ENCODE measurements at places on chromosomes 6 and 20.

DNA sequence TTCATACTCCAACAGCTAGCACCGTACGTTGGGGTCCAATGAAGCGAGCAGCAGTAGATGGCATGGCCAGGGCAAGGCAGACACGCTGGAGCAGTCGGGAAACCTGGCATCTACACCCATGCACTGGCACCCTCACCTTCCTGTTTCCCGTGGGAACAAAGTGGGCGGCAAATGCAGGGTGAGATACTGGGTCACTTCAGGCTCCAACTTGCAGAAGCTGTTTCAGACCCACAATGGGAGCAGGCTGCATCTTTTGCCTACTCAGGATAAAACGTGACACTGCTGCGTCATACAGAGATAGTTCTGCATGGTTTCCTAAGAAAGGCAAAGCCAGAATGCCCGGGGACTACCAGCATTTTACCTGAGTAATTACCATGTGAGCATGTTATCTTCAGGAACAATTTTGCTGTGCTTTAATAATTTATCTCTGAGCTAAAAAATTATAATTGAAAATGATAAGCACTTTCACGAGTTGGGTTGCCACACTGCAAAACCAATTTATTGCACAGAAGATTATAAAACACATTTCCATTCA is 10.9 kb upstream of the CD93 start:
- DNase-seq = no peak

- DNase-seq = no peak
These were observed 102.1 kb downstream of the ATG5 start for GRCh38 chr6:106223300-106223930.

- DNase-seq = no peak
These were observed 159.4 kb downstream of the CDK19 start for GRCh38 chr6:110655821-110656220.

DNA sequence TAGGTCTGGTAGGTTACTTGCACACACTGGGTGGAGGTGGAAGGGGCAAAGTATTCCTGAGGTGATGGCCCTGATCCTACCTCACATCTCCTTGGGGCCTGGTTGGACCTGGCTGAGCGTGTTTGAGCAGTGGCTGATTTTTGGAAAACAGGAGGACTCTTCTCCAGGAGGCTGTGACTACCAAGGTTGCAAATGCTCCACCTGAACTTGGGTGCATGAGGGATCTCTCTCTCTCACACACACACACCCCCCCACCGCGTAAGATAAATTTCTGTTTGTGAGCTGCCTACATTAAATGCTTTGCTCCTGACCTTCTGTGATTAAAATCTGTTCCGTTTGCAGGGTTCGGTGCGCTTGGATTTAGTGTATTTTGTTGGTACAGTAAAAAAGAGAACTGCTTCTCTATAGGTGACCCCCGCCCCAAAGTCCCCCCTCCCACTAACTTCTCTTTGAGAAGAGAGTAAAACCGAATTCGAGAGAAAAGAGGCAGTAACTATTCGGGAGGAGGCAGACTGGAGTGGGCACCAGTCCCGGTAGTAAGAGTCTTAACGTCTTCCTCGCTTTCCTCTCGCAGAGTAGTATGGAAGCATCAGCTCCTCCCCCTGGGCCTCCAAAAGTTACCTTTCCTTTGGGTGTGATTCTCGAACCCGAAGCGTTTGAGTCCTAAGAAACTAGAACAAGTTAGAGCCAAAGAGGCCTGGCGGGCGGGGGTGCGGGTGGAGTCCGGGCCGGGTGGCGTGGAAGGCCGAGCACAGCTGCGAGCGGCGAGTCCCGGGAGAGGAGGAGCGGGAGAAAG is 585 bp upstream of the DSE start:
- no peak for DNase-seq

DNA sequence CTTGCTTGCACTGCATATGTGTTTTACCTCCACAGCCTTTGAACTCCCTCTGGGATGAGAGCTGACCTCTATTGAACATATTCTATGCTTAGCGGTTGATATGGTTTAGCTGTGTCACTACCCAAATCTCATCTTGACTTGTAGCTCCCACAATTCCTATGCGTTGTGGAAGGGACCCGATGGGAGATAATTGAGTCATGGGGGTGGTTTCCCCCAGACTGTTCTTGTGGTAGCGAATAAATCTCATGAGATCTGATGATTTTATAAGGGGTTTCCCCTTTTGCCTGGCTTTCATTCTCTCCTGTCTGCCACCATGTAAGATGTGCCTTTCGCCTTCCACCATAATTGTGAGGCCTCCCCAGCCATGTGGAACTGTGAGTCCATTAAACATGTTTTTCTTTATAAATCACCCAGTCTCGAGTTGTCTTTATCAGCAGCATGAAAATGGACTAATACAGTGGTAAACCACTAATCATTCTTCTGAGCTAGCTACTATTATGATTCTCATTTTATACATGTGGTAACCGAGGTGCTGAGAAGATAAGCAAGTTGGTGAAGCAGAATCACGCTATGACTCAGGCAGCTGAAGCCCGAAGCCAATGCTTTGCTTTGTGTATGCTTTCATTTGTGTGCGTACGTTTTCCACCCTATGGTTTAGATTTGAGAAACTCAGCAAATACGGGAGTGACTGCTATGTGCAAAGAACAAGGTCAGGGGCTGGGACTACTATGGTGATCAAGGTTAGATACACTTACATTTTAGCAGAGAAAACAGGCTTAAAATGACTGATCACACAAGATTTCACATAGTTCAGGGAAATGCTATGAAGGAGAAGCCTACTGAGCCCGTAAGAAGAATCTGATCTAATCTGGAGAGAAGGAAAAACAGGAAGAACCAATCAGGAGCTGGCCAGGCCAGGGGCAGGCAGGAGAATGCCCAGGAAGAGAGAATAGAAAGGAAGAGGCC is 363.5 kb downstream of the ESR1 start:
- DNase-seq = no peak

- DNase-seq = no peak
These were observed 586.2 kb upstream of the CITED2 start for GRCh38 chr6:139960671-139961070.

GRCh38 chr6:52876056-52876787 is 33.3 kb downstream of the GSTA3 start:
- no peak for DNase-seq

DNA sequence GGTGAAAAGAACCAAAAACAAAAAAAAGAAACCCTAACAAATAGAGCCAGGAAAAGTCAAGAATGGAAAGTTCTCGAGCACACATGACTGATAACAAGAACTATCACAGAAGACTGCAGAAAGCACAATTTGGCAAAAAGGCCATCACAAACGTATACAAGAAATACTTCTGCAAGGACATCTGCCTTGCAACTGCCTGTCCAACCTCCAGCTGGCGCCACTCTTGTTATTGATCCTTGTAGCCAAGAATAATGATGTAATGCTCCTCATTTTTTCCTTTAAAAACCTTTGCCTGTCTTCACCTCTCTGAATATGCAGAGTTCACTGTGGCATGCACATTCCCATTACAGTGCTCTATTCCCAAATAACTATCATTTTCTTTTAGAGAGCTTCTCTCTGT is 87.9 kb upstream of the BMP5 start:
- DNase-seq = no peak

DNA sequence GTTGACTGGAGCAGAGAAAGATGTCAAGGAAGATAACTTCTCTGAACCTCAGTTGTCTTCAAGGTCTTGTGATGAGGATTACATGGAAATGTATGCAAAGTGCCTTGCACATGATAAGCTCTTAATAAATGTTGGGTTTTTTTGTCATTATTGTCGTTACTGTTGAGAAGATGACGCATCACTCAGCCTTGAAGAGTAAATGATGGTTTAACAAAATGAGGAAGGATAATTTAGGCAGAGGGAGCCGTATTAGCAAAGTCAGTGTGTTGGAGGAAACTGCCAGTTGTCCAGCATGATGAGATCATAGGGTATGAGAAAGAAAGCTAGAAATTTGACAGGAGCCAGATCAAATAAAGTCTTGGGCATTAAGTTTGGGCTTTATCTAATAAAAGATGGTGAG is 8.8 kb upstream of the SUPT3H start:
- no peak for DNase-seq

- no peak for DNase-seq
These were observed 7.8 kb downstream of the DYNLT1 start for GRCh38 chr6:158636778-158637177.

GRCh38 chr6:148611213-148611612 is 135.6 kb upstream of the UST start:
- no peak for DNase-seq

GRCh38 chr6:25320459-25320858 is 41.3 kb downstream of the CARMIL1 start:
- no peak for DNase-seq

DNA sequence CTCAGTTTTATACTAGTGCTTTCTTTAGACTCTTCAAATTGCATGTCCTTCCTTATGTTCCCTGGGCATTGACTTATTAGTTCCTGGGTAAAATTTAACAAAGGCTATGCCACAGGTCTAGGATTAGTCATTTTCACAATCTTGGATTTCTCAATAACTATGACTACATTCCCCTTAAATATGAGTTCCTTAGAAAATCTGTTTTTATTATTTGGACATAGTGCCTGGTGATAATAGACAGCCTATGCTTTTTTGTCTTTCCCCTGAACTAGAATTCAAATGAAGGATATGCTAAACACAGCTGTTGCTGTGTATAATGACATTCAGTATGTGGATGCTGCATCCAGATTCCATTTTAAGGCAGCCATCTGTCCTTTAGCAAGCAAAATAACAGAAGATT is 1252.8 kb upstream of the GJE1 start:
- DNase-seq = no peak

DNA sequence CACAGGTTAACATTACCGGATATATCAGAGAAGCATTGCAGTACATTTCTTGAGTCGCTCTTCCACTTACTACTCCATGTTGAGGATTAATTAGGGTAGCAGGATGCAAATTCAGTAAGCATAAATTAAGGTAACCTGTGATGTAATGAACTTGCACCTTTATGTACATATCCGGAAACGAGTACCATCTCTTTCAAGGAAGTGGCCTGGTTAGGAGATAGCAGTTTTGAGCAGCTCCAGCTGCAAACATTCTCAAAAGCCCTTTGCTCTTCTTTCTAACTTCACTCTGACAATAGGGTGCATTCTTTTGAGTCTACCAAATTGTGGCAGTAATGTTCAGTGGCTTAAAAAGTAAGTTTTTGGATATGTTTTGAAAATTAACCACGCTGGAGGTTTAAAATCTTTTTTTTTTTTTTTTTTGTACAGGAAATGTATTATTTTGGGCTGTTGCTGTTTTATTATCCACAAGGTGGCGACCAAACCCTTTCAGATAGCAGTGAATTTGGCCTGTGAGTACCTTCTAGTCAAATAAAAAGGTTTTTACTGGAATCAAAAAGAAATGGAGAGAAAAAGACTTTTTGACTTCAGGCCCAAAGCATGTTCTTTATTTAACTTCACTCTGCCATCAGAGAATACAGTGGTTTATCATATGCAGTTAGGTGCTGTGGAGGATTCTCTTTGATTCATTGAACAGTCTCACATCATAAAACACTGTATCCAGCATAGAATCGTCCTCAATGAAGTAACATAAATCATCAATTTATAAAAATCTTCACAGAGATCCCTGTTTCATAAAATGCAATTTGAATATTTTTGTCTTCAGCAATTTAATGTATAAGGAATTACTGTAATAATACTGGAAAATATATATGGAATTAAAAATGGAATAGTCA is 8.9 kb downstream of the FAM217B start:
- DNase-seq = no peak

DNA sequence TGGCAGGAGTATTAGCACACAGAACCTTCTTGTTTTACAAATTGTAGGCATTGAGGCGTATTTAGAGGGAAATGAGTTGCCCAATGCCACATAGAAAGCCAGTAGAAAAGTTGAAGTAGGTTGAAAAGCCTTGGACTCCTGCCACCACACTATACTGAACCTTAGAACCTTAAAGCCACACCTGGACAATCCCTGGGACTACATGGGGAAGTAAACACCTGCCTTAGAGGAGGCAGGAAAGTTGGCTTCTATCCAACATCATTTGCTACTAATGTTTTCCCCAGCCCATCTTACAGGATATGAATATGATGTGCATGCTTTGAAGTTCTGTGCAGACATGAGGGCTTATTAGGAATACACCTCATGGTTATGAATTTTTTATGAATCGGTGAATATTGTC is 5.3 kb upstream of the EPPIN start:
- no peak for DNase-seq

- DNase-seq = no peak
These were observed 157.8 kb downstream of the SAMD5 start for GRCh38 chr6:147666255-147666654.

GRCh38 chr6:43497689-43498088 is 12.5 kb downstream of the LRRC73 start:
- DNase-seq = no peak

DNA sequence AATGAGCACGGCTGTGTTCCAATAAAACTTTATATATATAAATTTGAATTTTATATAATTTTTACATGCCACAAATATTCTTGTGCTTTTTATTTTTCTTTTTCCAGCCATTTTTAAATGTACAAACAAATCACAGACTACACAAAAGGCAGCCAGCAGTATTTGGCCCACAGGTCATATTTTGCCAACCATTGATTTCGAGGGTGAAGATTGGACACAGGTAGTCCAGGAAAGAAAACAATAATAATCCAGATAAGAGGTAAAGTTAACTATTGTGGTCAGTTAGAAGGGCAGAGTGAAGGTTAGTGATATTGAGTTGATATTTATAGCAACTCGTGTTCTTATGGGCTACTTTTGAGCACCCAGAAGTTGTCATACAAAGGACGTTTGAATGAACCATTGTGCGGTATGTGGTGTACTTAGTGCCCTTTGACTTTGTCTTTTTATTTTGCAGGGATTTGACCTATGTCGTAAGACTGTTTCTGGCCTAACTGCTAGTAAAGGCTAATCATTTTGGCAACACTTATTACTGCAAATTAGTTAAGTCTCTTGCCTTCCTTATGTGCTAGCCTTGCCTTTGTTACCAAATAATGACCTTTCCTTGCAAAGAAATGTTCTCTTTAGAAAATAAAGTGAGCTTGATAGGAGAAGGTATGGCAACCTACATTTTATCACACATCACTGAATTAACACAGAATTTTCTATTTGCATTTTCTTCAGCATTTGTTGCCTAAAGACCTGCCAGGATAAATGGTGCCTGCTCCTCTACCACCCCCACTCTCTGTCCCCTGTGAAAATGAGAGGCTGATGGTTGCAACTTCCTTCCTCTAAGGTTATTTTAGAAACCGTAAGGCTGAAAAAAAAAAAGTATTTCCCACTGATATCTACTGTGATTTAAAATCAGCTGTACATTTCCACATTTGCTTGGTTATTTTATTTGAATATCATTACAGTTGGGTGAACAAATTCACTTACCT is 493.9 kb upstream of the SOX4 start:
- DNase-seq = no peak
